ENCODE measurements at places on chromosomes 1 and 21. TPM values are rescaled to one million over a fixed set of nuclear protein-coding genes. Genes with fewer than 3 reads are reported as not detected.
A peak's percentile ranks its signal among the peaks of the same experiment; 100 is the strongest.

- no peak for DNase-seq
These were observed 20.0 kb upstream of the EPHA2 start for GRCh38 chr1:16175610-16176553.

DNA sequence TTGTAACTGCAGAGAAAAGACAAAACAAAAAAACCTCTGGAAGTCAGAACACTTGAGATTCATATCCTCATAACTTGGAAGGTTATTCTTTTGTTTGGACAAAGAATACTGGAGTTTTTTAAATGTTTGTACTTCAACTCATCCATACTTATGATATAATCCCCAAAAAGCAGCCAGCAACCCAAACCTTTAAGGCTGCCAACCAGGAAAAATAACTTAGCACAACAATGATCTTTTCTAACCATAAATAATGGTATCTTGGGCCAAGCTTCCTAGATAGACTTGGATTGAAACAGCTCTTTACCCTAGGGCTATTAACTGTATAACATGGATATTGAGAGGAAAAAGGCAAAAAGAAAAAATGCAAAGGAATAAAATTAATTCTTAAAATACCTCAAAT, 335.1 kb downstream of the LTN1 start:
- no peak for DNase-seq

GRCh38 chr1:66282343-66282852, 251.6 kb upstream of the SGIP1 start:
- DNase-seq, result no peak

GRCh38 chr1:211825980-211826379, 4.6 kb downstream of the LPGAT1 start:
- no peak for DNase-seq

DNA sequence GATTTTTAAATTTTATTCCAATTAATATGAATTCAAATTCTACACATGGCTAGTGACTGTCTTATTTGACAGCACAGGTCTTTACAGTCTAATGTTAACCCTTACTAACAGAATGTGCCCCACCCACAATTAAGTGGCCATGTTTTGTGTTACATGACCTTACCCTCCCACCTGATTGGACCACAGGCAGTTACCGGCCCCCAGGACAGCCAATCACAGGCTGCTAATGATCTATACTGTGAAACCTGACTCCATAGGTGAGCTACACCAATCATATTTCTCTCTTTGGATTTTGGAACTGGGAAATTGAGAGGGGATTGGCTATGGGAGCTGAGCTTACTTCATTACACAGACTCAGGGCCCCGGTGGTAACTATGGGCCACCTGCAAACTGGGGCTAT, 27.5 kb downstream of the ZP4 start:
- no peak for DNase-seq

DNA sequence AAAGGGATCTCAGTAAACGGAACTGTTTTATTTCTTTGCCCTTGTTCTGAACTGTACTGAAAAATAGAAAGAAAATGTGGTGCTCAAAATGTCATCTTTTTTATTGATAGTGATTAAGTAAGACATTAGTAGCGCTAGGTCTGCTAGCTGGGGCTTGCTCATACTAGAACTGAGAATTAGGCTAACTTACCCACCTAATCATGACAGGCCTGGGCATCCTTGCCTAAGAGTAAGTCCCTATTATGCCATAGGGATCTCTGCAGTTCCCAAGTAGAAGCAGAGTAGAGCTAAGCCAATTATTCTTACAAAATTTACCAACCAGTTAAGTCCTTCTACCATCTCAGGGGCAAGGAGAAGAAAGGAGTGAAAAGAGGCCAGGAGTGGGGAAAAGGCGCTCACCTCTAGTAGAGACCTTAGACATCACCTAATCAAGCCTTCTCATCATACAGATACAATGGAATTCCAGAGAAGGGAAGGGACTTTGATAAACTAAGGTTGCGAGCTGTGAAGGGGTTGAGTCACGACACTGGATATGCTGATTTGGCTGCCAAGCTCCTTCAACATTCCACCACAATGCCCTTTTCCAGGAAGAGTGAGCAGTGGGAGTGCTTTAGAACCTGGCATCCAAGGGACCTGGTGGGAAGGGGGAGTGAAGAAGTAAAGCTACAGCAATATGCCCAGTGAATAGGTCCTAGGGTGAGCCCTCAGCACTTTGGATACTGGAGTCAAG, 27.7 kb upstream of the RPTN start:
- no peak for DNase-seq

DNA sequence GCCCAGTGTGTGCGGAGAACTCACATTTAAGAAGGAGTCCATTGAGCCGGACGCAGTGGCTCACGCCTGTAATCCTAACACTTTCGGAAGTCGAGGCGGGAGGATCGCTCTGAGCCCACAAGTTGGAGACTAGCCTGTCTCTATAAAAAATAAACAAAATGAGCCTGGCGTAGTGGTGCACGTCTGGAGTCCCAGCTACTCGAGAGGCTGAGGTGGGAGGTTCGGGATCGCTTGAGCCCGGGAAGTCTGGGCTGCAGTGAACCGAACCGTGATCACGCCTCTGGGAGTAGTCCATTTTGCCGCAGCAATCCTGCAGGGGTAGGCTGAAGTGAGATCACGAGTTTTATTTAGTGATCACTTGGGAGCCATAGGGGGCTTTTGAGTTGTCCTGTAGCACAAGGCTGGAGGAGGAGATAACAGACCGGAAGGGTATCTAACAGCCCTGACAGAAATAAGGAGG, 497 bp upstream of the FUCA1 start:
- DNase-seq, result no peak

GRCh38 chr1:118659646-118660045, 328.5 kb downstream of the TBX15 start:
- no peak for DNase-seq

DNA sequence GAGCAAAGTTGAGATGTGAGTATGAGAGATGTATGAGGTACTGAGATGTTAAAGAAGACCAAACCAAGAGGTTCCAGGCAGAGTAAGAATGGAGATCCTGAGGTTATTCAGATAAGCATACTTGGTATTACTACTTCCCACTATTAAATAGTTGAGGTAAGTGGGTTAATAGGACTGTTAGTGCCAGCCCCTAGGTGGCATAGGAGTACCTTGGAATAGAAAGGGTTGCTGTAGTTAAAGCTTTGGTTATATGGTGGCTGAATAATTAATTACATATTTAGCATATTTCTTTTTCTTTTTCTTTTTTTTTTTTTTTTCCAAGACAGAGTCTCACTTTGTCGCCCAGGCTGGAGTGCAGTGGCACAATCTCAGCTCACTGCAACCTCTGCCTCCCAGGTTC, 397.9 kb upstream of the TMPRSS15 start:
- DNase-seq, result no peak

GRCh38 chr1:23452011-23452411, 27.5 kb upstream of the TCEA3 start:
- DNase-seq, result no peak

GRCh38 chr1:51549901-51550300, 30.8 kb upstream of the EPS15 start:
- no peak for DNase-seq

DNA sequence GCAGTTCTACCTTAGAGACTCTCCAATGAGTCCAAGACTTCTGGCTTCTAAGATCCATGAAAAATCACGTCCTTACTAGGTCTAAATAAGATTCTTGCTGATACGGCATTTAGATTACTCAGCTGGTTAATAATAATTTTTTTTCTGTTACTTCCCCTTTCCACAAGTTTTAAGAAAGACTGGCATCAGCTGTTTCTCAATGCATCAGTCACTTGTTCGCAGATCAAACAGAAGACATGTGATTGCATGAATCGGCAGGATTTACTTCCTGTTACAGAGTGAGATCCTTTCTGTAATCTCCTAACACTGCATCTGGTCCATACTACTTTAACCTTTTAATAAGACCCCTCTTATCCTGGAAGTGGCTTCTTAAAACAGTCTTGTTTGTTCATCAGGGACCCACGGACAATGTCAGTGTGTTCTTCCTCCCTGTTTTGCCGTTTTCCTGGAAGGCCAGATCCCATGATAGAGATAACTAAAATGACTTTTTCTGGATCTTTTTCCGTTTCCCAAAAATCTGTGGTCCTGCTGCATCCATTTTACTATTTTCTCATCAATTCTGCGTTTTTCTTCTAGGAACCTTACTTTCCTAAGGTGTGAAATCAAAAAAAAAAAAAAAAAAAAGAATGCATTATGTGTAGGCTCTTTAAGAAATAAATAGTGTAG, 6.1 kb downstream of the NPL start:
- no peak for DNase-seq

DNA sequence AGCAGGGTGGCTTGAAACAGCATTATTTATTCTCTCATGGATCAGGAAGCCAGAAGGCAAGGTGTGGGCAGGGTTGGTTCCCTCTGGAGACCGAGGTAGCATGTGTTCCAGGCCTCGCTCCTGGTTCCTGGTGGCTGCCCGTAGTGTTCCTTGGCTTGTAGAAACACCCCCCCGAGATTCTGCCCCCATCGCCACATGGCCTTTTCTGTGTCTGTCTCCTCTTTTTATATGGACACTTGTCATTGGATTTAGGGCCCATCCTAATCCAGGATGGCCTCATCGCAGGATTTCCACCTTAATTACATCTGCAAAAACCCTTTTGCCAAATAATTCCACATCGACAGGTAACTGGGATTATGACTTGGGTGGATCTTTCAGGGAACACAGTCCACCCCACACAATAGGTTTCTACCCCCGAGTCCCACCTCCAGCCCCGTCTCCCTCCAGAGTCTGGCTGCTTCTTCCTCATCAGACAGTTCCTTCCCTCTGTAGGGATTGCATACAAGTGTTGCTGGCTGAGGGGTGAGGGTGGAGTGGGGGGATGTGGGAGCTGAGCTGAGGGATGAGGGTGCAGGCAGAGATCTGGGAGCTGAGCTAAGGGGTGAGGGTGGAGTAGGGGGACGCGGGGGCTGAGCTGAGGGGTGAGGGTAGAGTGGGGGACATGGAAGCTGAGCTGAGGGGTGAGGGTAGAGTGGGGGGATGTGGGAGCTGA, 12.3 kb upstream of the NPHP4 start:
- DNase-seq, result no peak

- peak; percentile 96 for DNase-seq
These were observed 88.8 kb downstream of the MAST2 start for GRCh38 chr1:45892068-45892785.

- DNase-seq, result no peak
These were observed 5.0 kb upstream of the RNF19B start for GRCh38 chr1:32969566-32969965.

GRCh38 chr1:175250027-175250426, 57.5 kb upstream of the KIAA0040 start:
- DNase-seq, result no peak

DNA sequence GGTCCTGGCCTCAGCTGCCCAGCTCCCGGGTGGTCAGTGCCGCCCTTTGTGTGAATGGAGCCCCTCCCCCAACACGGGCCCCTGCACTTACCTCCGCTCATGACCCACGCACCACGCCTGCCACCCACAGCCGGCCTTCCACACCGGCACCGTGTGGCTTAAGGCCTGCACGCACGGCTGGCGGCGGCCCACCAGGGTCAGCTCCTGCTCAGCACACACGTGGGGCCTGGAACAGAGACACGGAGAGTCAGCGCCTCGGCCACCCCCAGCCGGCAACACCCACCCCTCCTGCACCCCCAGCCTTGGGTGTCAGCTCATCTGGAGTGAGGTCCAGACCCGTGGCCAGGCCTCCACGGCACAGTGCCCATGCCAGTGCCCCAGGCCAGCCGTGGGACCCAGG, 8.9 kb downstream of the MEGF6 start:
- DNase-seq, result no peak

GRCh38 chr1:214416858-214417257, 134.5 kb downstream of the PTPN14 start:
- DNase-seq, result no peak

GRCh38 chr1:15430787-15431570, 7.3 kb upstream of the CTRC start:
- peak; percentile 80 for DNase-seq

DNA sequence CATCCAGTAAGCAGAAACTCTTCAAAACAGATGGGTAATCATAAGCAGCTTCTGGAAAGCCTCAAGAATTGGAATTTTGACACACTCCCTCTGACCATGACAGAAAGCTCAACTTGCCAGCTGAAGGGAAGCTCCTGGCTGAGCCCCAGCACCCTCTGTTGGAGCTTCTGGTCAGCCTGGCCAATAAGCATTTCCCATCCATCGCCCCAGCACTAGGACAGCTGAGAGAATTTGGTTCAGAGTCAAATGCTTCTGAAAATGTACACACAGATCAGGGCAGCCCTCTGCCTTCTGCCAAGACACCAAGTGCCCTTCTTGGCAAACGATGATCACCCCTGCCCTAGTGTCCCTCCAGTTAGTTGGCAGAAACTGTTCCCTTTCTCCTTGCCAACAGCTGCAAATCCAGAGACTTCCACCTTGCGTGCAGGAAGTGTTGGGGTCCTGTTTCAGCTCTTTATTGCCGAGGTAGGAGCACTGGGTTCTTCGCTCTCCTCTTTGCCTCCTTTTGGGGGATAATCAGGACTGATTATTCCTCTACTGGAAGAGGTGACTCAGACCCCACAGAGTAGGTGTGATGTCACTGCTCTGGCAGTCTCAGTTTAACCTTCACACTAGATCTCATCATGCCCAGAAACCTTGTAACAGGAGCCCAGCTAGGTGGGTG, 11.9 kb downstream of the PIGV start:
- no peak for DNase-seq

- DNase-seq, result no peak
These were observed 56.0 kb upstream of the DSCAM start for GRCh38 chr21:40902993-40903392.

DNA sequence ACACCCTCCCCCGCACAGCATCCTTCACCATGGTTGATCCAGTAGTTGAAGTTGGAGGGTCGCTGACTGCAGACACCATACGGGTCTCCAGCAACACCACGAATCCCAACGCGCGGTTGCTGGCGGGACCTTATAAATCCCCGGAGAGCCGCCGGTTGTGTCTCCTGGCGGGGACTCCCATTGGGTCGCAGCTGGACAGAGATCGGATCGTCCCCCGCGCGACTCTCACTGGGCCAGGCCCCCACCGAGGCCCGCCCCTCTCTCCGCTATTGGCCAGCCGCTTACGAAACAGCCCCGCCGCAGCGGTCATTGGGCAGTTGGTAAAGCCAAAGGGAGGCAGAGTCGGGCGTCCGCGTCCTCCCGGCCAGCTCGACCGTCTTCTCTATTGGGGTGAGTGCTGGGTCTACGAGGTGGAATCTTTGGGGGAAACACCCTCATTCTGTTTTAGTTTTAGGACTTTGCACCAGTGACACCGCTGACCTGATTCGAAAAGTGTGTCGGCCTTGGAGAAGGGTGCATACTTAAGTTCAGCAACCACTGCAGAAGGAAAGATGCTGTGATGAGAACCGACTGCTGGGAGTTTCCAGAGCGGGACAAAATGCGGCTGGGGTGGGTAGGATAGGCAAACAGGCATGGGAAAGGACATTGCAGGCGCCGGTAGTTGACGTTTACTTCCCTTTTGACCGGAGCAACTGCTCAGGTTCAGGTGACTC, 27.4 kb downstream of the RABIF start:
- DNase-seq, result no peak

Gene OR2L5
- total RNA-seq, result not detected

Gene AMY1C
- not detected for total RNA-seq

Gene FOXD3
- 0.80 TPM for total RNA-seq

Gene ST6GALNAC5
- total RNA-seq, result not detected

Gene OR6N1
- total RNA-seq, result not detected

Gene PTPRC
- total RNA-seq, result 1.4 TPM

Gene KISS1
- not detected for total RNA-seq

Gene YTHDF2
- 97.3 TPM for total RNA-seq

Gene CHODL
- total RNA-seq, result 0.10 TPM

Gene SPRR5
- not detected for total RNA-seq

Gene LRRN2
- 2.0 TPM for total RNA-seq

Gene KLF17
- total RNA-seq, result not detected

Gene AGMAT
- total RNA-seq, result 3.1 TPM

Gene RUNX3
- 0.10 TPM for total RNA-seq

Gene ZCCHC17
- total RNA-seq, result 30.6 TPM

Gene AMY2B
- total RNA-seq, result 1.1 TPM

Gene AMY1B
- not detected for total RNA-seq

Gene CFHR5
- total RNA-seq, result not detected

Data from Panc1 (cell line).